Esophagus squamous epithelium (tissue), 5 donors: ENCODE measurements at places on chromosomes 2 and 18.

DNA sequence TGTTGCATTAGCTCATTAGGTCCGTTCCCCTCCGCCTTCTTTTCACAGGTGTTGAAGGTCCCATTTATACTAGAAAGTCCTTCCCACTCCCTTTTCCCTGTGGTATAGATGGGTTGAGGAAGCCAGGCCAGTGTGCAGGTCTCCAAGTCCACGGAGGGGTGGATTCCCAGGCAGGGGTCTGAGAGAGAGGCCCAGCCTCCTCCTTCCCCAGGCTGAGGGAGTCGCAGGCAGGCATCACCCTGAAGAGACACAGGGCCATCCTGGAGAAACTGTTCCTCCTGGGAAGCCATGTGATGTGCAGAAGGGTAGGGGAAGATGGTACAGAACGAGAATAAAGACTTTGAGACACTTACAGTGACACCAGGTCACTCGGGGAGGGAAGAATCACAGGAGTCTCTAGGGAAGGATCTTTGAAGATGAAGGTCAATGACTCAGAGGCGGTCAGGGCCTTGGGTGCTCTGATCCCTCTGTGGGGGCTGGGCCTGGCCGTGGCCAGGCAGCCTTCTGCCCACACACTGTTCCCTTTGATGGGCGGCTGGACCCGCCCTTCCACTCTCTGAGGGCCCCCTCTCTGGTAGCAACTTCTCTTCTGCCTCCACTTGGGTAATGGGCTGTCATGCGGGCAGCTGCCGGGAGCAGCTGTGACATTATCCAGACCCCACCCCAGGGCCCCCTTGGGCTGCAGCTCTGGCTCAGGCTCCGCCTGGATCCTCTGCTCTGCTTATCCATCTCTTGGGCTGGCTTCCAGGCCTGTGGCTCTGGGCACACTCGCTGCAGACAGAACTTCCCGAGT is 45.1 kb downstream of the RHOB start:
- DNase-seq, result no peak

DNA sequence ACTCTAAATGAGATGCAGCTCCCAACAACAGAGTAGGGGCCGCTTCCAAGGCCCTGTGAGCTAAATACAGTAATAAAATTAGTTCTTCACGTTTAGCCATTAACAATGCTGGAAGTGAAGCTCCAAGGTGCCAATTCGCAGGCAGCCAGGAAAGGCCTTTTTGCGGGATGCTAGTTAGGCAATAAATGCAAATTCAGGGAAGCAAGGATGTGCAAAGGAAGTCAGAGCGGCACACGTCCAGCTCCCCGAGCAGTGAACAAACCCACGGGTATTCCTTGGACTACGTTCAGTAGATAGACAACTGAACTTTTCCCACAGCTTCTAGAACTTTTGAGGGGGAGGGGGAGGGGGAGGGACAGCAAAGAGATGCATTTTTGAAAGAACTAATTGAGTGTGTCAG is 6.9 kb downstream of the ZNF516 start:
- DNase-seq, result no peak

GRCh38 chr2:184685999-184686841 is 87.9 kb downstream of the ZNF804A start:
- DNase-seq, result no peak

- no peak for DNase-seq
Measured at GRCh38 chr2:65495251-65495877, 63.0 kb upstream of the SPRED2 start.

GRCh38 chr2:1716441-1716840 is 27.9 kb downstream of the PXDN start:
- no peak for DNase-seq

DNA sequence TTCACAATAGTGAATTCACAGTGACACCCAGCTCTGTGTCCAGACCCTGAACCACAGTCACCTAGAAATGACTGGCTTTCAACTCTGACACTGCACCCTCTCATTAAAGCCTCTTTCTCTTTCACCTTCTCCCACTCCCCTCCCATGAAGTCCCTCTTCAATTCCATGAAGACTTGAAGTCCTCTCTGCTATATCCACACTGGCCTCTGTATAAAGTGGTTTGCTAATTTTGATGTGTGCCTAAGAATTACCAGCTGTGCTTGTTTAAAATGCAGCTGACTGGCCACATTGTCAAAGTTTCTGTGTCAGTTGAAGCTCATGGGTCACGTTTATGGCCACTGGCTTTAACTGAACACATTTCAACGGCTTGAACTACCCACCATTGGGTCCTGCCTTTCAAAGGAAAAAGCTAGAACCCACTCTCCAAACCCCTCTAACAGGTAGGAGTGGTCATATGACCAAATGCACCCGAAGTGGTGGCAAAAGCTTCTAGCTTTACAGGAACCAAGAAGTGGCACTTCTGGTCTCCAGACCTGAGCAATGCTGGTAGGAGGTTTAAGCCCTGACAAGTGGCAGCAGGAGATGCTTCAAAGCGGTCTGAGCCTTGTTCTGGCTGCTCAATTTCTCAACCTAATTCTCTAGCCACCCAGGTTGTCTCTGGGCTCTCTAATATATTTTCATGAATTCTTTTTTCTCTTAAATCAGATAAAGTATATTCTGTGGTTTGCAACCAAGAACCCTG is 34.2 kb downstream of the B4GALT6 start:
- DNase-seq, result no peak

GRCh38 chr2:191555092-191555742 is 122.7 kb upstream of the NABP1 start:
- peak; percentile 9 for DNase-seq

- no peak for DNase-seq
Measured at GRCh38 chr2:62114564-62114963, 81.4 kb upstream of the B3GNT2 start.

- DNase-seq, result no peak
Measured at GRCh38 chr2:100321866-100322820, at the start of gene LONRF2. Gene LONRF2, minus strand, starts transcription at chr2:100322501. Its CDS starts 408 bp downstream, at chr2:100322093.

- no peak for DNase-seq
Measured at GRCh38 chr2:45993476-45993991, 303.7 kb upstream of the EPAS1 start.

DNA sequence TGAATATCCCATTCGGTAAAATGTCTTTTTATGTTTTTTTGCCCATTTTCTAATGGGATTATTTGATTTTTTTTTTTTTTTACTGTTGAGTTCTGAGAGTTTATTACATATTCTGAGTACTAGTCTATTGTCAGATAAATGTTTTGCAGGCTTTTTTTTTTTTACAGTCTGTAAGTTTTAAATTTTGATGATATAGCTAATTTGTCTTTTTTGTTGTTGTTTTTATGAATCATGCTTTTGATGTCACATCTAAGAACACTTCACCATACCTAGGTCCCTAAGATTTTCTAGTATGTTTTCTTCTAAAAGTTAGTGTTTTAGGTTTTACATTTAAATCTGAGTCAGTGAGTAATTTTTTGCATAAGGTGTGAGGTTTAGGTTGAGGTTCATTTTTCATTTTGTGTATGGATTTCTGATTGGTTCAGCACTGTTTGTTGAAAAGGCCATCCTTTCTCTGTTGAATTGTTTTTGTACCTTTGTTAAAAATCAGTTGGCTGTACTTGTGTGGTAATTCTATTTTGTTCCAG is 40.7 kb downstream of the PTPN4 start:
- no peak for DNase-seq

DNA sequence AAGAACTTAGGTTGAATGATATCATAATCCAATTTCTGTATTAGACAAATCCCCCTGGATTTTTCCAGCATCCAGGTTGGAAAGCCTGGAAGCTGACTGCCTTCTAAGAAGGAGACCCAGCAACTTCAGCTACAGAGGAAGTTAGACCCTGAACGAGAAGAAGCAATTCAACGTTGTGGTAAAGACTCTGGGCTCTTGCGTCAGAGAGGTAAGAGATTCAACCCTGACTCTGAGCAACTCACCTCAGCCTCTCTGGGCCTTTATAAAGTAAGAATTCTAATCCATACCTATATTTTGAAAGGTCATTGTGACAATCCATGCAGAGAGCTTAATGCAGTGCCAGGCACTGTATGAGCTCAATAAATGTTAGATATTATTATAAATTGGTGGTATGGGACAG is 9.7 kb downstream of the E2F6 start:
- no peak for DNase-seq

DNA sequence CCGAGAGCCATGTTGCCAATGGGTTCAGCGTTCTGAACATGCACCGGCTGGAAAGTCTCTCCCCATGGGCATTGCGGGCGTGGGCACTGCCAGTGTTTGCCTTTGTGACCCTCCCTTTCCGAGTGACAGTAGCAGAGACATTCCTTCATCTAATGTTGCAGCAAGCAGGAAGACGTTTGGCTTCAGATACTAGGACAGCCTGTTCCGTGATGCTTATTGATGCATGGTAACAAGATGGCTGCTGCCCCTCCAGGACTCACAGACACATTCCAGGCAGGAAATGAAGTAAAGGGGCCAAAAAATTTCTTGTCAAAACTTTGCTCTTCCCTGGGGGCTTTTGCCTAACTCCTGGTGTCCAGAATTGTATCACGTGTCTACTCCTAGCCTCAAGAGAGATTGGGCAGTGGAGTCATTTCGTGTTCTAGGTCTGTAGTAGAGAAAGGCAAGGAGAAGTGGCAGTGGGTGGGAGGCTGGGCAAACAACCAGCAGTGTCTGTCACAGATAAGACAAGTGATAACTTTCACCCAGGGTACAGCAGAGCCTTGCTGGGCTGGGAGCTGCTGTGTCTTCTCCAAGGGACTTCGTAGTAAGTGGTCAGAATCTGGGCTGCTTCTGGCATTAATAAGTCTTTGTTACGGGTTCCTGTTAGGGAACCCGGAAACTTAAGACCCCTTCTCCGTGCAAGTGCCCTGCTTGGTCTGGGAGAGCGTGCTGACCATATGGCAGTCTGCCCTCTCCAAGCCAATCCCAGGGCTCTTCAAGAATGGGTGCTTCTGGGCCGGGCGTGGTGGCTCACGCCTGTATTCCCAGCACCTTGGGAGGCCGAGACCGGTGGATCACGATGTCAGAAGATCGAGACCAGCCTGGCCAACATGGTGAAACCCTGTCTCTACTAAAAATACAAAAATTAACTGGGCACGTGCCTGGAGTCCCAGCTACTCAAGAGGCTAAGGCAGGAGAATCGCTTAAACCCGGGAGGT is 93.5 kb downstream of the TFCP2L1 start:
- no peak for DNase-seq

DNA sequence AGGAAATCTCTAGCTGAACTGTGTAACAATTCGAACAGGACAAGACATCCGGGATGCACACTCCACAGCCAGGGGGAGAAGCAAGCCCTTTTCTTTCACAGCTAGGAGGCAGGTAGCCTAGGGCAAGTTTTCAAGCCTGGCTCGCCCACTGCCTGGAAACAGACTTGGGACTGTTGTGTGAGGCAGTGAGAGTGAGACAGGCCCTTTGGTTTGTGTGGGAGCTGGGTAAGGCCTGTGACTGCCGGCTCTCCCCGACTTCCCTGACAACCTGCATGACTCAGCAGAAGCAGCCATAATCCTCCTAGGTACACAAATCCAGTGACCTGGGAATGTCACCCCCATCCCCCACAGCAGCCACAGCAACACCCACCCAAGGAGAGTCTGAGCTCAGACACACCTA is 179.7 kb downstream of the WDPCP start:
- no peak for DNase-seq

GRCh38 chr2:102508863-102509262 is 35.8 kb downstream of the SLC9A4 start:
- no peak for DNase-seq
